ENCODE measurements at places on chromosomes 5 and 9.

DNA sequence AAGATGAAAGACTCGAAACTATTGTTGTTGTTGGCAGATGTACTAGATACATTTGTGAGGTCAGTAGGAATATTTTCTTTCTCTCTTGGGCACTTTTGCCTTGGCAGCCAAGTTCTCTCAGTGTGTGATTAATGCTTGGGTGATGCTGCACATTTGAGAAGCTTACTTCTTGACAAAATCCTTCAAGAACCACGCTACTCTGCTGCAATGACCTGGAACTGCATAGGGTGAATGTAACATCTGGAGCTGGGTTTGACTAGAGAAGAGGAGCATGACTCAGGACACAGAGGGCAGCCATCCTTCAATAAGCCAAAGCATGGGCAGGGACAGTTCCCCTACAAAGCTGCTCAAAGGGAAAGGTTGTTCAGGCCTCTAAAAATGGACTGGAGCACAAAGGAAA lies 75.5 kb upstream of the PUM3 start:
- DNase-seq, result no peak

- no peak for DNase-seq
Measured at GRCh38 chr5:76401801-76402250, 1.3 kb upstream of the IQGAP2 start.

GRCh38 chr9:98078895-98079294 lies 22.4 kb downstream of the NANS start:
- DNase-seq, result no peak

DNA sequence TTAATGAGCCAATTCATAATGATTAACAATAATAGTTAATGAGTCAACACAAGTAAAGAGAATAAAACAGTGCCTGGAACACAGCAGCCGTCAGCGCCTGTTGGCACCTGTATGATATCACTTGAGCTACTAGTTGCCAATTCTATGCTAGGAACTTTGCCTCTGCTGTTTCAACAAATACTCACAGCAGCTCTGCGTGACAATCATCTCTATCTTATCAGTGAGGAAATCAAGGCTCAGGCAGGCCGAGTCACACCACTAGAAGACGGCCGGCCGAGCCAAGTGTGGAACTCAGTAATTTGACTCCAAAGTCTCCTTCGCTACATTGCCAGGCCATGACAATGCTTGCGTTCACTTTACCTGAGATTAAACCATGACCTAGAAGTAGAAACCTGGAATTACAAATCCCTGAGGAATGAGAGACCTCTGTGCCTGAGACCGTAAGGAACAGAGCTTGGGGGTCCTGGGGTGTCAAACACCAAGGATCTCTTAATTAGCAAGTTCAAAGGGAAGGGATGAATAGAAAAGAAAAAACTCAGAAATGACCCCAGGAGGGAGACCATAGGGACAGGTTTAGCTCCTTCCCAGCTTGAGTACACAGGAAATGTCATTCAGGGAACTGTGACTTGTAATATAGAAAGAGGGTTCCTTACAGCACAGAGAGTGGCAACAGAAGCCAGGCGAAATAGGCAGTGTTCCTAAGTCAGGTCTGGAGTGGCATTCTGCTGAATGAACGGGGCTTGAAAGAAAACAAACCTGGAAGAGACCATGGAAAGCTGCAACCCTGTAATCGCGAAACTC lies 109.1 kb downstream of the SUSD1 start:
- DNase-seq, result no peak

DNA sequence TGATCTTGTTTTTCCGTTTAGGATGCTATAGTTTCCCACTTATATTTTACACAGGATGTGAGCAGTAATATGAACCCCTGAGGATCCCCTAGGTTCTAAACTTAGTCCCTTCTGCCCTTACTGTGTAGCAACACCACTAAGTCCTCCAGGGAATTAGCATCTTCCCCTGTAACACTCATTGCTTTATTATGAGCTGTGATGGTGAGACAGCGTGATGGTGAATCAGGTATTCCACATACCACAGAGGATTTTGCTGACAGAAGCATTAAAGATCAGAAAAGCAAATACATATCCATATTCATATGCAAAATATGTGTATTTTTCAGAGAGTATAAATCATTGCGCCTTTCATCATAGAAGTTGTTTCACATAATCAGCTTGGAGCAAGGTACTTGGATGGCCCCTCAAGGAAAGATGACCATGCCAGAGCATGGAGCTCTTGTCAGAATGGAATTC lies 317.0 kb downstream of the ICE1 start:
- DNase-seq, result no peak

DNA sequence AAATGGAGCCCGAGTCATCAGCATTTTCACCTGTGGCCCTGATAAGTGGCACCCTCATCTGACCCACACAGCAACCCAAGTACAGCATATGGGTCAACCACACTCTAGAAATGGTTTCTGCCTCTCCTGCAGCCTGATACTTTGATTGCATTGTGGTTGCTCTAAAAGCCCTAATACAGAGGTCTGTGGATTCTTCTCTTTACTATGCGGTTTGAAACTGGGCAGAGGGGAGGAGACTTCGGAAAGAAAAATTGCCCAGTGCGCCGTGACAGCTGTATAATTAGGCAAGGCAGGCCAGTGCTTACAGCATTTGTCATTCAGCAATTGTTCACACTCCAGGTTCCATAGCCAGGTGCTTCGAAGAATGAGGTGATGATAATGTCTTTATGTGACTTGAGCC lies 361.0 kb downstream of the NFIB start:
- no peak for DNase-seq

DNA sequence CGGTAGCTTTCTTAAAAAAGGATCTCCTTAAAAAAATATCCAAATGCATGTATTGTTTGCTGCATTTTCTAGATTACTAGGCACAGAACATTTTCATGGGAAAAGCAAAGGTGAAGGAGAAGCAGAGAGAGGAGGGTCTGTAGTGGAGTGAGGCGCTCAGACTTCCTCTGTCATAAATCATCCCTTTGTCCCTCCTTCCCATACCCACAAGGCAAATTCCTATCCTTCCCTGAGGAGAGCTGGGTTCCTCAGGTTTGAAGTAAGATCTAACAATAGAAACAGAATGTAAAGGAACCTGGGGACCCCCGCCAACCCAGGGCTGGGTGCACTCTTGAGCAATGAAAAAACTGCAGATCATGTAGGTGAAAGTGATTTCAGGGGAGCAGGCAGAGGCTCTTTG lies 149.2 kb upstream of the ANKH start:
- no peak for DNase-seq

GRCh38 chr5:109692852-109693251 lies 3.1 kb downstream of the MAN2A1 start:
- no peak for DNase-seq
